ENCODE measurements at places on chromosomes 3 and 15. TPM values are rescaled to one million over a fixed set of nuclear protein-coding genes. Genes with fewer than 3 reads are reported as not detected.

Gene PLAAT1
- 1.2 TPM for total RNA-seq

DNA sequence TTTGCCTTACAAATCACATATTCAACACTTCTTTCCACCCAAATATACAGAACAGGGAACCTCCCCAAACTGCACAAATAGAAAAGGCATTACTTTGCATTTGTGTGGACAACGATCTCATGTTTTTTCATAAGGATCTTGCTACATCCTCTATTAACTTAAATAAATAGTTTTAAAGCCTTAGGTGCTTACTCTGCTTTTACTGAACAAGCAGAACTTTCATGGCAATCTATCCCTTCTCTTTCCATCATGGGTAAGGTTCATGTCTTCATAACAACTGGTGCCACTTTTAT, 18.1 kb downstream of the SIAH2 start:
- DNase-seq, result no peak

Gene PCBP4
- total RNA-seq, result 4.7 TPM

Gene AKAP13
- total RNA-seq, result 2.6 TPM

DNA sequence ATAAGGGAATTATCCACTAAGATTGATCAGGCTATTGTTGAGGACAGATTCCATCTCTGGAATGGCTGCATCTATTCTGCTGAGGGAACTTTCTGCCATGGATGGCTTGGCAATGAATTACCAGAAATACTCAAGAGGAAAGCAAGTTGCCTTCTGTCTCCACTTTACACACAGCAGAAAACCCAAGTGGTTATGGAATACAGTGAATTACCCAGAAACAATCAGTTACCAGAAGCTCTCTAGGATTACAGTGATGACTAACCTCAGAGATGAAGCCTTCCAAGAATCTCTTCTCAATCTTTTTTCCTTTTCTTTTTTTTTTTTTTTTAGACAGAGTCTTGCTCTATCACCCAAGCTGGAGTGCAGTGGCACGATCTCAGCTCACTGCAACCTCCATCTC, 183.3 kb downstream of the WDR76 start:
- DNase-seq, result no peak

DNA sequence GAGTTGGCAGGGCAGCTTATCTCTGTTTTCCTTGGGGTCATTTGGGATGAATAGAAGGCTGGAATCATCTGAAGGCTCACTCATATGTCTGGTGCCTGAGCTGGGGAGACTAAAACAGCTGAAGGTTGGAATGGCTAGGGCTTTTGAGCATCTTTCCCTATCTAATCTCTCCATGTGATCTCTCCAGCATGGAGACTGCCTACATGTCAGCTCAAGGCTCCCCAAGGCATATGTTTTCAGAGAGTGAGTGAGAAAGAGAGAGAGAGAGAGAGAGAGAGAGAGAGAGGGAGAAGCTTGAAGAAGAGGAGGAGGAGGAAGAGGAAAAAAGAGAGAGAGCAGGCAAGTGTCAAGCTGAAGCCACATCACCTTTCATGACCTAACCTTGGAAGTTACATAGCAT, 143.4 kb downstream of the EBLN2 start:
- DNase-seq, result no peak

DNA sequence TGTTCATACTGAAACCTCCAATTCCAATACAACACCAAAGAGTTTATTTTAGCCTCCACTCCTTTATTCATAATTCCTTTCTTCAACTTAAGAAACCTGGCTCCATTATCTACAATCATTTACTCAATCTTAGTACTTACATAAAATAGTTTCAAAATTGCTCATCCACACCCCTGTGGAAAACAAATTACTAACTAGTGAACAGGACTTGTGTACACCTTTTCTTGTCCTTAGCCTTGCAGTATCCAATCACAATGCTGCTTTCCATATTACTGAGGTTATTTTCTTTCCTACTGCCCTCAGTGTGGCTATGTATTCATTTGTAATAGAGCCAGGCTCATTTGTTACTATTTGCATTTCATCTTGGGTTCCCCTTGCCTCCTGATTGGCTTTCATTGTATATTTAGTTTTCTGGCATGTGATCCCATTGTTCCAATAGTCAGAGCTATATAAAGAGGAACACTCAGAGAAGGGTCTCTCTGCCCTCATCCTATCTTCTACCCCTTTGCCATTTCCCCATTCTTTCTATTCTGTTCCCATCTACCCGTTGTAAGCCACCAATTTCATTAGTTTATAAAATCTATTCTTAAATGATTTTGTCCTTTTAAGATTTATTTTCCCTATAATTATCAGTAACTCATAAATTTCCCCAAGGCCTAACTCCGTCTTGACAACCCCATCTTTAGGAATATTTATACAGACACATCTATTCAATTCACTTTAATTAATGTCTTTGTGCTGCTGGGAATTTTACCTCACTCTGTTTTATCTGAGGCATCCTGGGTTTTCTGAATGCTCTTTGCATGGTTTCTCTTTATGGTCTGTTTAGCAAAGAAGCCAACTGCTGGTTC, 67.9 kb upstream of the RBP1 start:
- no peak for DNase-seq

- DNase-seq, result no peak
Observed at GRCh38 chr15:75025548-75026260, 2.3 kb downstream of the PPCDC start.

- DNase-seq, result no peak
Observed at GRCh38 chr15:35126236-35126635, 41.1 kb upstream of the NANOGP8 start.

Gene POPDC2
- 0.13 TPM for total RNA-seq

DNA sequence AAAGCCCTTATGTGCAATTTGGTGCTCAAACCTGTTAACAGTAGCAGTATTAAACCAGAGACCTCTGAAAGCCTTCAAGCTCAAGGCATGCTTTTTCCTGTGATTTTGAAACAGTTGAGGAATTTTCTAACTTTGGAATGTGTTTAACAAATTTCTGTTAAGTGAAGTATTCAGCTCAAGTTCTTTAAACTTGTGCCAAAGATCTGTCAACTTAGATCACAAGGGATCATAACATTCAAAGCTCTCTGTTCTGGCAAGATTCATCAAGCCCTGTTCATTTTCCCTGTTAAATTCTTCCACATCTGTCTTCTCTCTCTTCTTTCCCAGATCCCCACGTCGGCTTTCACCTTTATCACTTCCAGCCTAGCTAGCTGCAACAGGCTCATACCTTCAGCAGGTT, 28.8 kb upstream of the RYK start:
- no peak for DNase-seq

Gene KCNH8
- total RNA-seq, result 0.02 TPM

DNA sequence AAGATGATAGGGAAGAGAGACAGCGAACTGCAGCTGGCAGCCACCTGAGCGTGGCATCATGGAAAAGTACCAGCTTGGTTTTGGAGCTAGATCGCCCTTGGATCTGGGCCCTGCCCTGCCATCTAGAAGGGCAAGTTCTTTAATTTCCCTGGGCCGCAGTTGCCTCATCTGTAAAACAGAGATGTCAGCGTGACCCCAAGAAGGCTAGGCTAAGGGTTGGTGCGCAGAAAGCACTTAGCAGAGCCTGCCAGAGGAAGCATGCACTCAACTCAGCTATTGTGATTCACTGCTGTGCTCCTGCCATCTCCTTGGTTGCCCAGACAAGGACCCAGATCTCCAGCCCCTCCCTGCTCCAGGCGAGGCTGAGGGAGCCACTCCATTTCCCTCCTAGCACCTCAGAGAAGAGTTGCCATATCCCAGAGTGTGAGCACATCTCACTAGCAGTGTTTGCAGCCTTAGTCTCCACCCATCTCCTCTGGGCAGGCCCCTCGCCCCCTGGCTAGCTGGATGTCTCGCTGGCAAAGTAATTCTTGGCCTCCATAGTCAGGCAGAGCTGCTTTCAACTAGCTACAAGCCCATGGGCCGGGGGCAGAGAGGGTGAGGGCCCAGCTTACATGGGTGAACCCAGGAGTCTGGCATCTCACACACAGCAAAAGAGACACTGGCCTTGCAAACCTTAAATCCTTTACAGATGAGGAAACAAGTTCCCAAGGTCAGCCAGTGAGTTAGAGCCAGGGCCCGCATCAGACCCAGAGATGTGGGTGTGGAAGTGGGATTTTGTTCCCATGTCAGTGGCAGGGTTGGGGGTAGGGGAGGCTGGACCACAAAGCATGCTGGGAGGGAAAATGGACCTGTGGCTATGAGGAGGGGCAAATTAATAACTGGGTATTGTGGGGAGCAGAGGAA, 280.7 kb upstream of the TLE3 start:
- no peak for DNase-seq

DNA sequence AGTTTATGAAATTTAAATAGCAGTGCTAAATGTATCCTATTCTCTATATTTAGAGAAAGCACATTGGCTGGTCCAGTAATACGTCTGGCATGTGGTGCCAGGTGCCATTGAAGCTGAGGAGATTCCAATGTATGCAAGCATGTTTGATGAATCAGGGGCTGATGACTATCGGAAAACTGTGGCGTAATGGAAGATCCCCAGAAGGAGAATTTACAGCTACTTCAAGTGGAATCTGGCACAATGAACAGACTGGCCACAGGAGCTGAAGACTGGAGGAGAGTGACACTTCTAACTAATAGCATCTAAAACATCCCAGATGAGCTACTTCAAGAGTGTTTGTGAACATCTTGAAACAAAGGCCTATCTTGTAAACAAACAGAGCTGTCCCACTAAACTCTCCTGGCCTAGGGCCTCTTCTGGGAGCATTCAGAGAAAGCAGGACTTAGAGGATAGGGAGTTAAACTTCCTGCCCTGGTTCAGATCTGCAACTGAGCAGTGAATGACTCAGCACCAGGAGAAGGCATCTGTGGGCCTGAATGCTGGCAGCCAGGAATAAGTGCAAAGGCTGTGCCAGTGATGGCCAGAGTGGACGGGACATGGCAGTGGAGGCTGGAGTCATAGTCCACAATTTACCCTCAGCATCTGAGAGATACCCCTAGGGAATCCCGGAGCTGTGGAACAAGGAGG, 15.2 kb upstream of the ACTC1 start:
- no peak for DNase-seq

DNA sequence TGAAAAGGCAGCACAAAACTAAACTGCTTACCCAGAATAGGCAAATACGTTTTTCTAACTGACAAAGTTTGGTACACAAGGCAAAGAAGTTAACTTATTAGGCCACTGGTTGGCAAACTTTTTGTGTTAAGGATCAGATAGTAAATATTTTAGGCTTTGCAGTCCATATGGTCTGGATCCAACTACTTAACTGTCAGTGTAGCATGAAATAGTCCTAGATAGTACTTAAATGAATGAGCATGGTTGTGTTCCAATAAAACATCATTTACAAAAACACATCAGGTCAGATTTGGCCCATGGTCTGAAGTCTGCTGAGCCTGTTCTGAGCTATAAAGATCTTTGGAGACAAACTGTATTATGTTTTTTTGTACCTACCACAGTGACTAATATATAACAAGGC, 136.9 kb downstream of the PCCB start:
- DNase-seq, result no peak

- DNase-seq, result no peak
Observed at GRCh38 chr3:46960081-46960701, 16.4 kb downstream of the CCDC12 start.

DNA sequence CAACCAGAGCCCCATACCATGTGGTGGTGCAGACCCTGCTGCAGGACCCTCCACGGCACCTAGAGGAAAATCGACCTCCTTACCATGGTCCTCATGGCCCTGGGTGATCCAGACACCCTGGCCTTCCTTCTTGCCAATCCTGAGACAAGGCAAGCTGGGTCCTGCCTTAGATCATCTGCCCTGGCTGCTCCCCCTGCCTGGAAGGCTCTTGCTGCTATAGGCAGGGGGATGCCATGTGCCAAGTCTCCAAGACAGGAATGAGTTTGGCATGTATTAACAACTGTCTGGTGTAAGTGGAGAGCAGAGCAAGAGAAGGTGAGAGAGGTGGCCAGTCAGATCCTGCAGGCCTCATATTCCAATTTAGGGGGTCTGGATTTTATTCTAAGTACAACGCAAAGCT, 7.5 kb downstream of the HEG1 start:
- DNase-seq, result no peak

GRCh38 chr3:153138276-153139210, 23.5 kb upstream of the RAP2B start:
- DNase-seq, result no peak

Gene CHRNA3
- total RNA-seq, result not detected

Gene CAMP
- total RNA-seq, result 0.22 TPM

DNA sequence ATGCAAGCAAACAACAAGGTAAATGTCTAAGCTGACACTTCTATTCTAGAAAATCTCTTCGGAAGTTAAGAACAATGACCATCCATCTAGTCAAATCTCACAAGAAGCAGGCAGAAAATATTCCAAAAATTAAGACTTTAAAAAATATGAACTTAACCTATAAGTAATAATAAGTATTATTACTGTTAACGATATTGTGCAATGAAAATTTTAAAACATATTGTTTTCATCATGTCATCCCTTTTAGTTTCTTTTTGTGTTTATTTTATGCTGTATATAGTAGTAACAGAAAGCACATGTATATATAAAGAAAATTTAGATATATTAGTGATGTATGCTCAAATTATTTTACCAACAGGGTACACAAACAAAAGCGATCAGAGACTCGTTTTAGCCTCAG, 4.1 kb downstream of the HDGFL3 start:
- no peak for DNase-seq

GRCh38 chr3:128548021-128548420, 55.0 kb upstream of the GATA2 start:
- DNase-seq, result no peak

Gene TBC1D2B
- 10.1 TPM for total RNA-seq

- no peak for DNase-seq
Observed at GRCh38 chr3:187130346-187131066, 8.8 kb downstream of the RPL39L start.

DNA sequence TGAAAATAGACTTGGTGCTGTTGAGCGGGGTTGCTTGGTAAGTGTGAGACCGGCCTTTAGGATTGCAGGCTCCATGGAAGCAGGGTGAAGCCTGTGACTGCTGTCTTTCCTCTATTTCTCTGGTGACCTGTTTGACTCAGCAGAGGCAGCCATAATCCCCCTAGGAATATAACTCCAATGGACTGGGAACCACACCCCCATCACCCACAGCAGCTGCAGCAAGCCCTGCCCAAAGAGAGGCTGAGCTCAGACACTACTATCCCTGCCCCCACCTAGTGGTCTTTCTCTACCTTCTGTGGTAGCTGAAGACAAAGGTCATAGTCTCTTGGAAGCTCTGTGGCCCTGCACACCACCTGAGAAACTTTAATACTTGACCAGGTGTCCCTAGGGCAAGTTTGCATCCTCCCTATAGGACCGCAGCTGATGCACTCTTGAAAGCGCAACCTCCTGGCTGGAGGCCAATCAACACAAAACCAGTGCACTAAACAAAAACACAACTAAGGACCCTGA, 133.6 kb upstream of the MRPL3 start:
- DNase-seq, result no peak

Gene SGO1
- 37.7 TPM for total RNA-seq

DNA sequence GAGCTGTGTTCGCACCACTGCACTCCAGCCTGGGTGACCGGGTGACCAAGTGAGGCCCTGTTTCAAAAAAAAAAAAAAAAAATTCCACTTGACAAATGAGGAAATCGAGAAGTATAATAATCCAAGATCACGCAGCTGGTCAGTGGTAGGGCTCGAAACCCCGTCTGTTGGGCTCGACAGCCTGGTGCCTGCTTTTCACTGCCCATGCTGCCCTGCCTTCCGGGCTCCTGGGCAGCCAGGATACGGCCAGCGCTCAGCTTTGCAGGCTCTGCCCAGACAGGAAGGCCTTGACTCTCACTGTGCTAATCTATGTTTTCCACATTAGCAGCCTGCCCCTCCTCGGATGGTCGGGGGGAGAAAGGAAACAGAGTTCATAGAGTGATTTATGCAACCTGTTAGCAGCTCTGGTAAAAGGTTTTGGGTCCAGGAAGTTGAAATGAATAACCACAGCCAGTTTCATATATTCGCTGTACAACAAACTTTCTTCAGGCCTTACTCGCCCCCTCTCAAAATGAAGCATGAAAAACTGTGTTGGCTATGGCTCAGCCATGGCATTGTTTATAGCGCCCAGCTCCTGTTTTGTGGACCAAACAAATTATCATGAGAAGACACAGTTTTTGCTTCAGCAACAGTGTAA, 108.8 kb downstream of the XXYLT1 start:
- DNase-seq, result no peak
